Activated CD4-positive, alpha-beta memory T cell treated with anti-CD3 and anti-CD28 coated beads, Interleukin-2, amount 10 ng/mL, durations not matched to agents 7 days and 5 days (primary cell): ENCODE measurements at places on chromosomes 11 and 22. TPM values are rescaled to one million over a fixed set of nuclear protein-coding genes. Genes with fewer than 3 reads are reported as not detected.

DNA sequence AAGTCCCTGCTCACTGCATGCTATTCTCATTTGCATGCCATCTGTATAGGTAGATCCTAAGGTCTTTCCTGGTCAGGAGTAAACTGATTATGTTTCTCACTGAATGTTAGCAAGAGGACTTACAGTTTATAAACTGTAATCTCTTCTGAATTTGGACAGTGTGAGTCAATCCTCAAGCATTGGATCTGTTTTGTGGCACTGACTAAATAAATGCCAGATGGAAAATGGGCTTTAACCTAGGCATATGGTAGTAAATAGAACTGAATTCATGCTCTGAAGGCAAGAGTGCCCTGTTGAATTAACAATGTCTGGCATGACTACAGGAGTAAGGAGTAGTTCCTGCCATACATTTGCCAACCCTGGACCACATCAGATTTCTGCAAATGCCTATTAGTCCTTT is 11.4 kb downstream of the FAM181B start:
- DNase-seq: no peak
- H3K27me3 ChIP-seq: peaks cover 20% of the 10 kb centered on the region
- no peak overlapping the region for H3K27ac ChIP-seq
- H3K4me1 ChIP-seq: no peaks in the 10 kb centered on the region

DNA sequence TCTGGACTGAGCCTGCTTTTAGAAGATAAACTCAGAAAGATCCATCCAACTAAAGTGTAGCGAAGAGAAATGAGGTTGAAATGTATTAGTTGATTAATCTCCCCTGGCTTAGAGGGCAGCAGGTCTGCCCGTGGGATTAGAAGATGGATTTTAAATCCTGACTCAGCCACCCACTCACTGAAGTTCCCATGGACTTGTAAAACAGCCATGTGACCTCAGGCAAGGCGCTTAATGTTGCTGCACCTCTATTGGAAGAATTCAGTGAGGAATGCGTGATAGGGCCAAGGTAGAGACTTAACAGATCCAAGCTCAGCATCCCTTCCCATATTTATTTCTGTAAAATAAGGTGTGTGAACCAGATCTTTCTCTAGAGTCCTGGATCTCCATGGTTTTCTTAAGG is 45.1 kb upstream of the ELF5 start:
- no peak overlapping the region for H3K27ac ChIP-seq
- no peaks in the 10 kb centered on the region for H3K36me3 ChIP-seq
- no peak overlapping the region for H3K4me3 ChIP-seq
- DNase-seq: no peak
- H3K4me1 ChIP-seq: no peaks in the 10 kb centered on the region
- peaks cover 44% of the 10 kb centered on the region for H3K27me3 ChIP-seq

- peaks cover 36% of the 10 kb centered on the region for H3K36me3 ChIP-seq
These were observed 3.8 kb downstream of the TSSK2 start for GRCh38 chr22:19134874-19135273.

DNA sequence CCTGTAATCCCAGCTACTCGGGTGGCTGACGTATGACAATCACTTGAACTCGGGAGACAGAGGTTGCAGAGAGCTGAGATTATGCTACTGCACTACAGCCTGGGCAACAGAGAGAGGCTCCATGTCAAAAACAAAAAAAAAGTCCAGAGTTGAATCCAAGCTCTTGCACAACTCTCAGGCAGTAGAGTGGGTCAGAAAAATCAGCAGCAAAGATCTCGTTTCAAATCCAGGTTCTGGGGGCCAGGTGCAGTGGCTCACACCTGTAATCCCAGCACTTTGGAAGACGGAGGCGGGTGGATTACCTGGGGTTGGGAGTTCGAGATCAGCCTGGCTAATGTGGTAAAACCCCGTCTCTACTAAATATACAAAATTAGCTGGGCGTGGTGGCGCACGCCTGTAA is 24.9 kb downstream of the CLPB start:
- no peak for DNase-seq
- H3K4me1 ChIP-seq: peaks cover 4% of the 10 kb centered on the region

DNA sequence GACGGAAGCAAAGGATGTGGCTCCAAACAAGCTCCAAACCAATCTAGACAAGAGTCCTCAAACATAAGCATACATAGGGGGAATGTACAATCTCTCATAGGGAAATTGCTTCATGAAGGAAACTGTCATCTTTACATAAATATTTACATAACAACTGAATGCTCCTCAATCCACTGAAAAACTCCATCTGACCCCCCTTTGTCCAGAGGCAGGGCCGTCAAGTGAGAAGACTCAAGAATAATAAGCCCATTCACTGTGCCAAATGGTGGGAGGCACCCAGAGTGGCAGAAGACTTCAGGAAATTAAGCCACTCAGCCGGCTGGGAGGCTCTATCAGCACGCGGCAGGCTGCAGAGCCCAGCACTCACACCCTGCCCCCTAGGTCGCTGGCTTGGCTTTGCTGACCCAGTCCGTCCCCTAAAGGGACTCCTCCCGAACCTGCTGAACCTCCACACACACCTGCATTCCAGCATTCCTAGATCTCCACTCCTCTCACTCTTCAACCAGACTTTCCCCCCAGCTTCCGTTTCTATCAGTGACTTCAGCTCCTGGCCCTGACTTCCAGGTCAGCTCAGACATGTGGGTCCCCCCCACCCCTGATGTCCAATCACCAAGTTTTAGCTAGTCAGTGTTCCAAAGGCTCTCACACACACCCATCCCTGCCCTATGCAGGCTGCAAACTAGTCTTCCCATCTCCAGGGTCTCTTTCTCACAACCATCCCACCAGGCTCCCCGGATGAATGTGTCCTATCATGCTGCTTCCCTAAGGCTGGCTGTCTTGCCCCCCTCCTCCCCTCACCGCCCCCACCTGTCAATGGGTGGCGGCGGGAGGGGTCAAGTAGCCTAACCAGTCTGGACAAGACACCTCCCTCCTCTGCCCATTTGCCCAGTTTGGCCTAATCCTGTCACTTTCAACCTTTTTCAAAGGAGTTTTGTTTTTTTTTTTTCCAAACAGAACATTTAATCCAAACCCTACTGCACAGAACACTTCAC is 11.3 kb downstream of the VPS37C start:
- no peak overlapping the region for H3K27ac ChIP-seq
- H3K36me3 ChIP-seq: peaks cover 10% of the 10 kb centered on the region
- H3K4me3 ChIP-seq: no peak overlapping the region
- no peaks in the 10 kb centered on the region for H3K27me3 ChIP-seq
- DNase-seq: no peak
- H3K4me1 ChIP-seq: no peaks in the 10 kb centered on the region

- no peaks in the 10 kb centered on the region for H3K36me3 ChIP-seq
- H3K4me1 ChIP-seq: no peaks in the 10 kb centered on the region
- no peak for DNase-seq
These were observed 111.1 kb downstream of the TP53I11 start for GRCh38 chr11:44839458-44840084.

- H3K27me3 ChIP-seq: no peaks in the 10 kb centered on the region
- no peak overlapping the region for H3K4me3 ChIP-seq
- H3K4me1 ChIP-seq: no peaks in the 10 kb centered on the region
- DNase-seq: no peak
These were observed 16.3 kb upstream of the RBMXL2 start for GRCh38 chr11:7072401-7073028.

GRCh38 chr22:46537225-46537945 is at the start of gene CELSR1:
Gene CELSR1, minus strand, starts transcription at chr22:46537620. Its CDS starts 450 bp downstream, at chr22:46537170.
- no peak within 1 kb of the TSS for H3K4me3 ChIP-seq
- DNase-seq: no peak
- H3K27me3 ChIP-seq: peaks cover 35% of the 10 kb centered on the region

PHF21B gene
- not detected for total RNA-seq

OR9G4 gene
- total RNA-seq: not detected

PLCB3 gene
- 12.5 TPM for total RNA-seq

SMTNL1 gene
- total RNA-seq: not detected
